ENCODE measurements at places on chromosomes 12 and 14. TPM values are rescaled to one million over a fixed set of nuclear protein-coding genes. Genes with fewer than 3 reads are reported as not detected.

Gene OTX2
- total RNA-seq, result not detected

Gene KRT8
- 5,279 TPM for total RNA-seq

Gene GUCY2C
- total RNA-seq, result 0.03 TPM

Gene ACOT6
- not detected for total RNA-seq

Gene LRP1-AS
- not detected for total RNA-seq

Gene LYSET
- 30.1 TPM for total RNA-seq

Gene LRRC10
- not detected for total RNA-seq

Data from A549 treated with dexamethasone at 1 μM for 4 hours (cell line).